ENCODE measurements at places on chromosomes 4 and X.

- peak; percentile 46 for DNase-seq
Measured at GRCh38 chrX:69027181-69028005, 137.9 kb downstream of the PJA1 start.

DNA sequence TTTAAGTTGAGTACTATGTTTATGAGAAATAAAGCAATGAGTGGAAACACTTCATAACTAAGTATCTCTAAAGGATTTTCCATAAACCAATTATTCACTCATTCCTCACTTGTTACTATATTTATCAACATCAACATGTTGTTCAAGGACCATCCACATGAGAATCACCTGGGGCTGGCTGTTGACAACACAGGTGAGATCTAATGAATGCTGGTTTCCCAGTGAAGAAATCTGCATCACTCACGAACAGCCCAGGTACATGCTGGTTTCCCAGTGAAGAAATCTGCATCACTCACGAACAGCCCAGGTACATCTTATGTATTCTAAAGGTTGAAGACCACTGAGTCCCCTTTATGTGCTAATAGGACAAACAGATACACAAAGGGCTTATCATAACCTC lies 32.5 kb downstream of the TSPAN5 start:
- DNase-seq: no peak

DNA sequence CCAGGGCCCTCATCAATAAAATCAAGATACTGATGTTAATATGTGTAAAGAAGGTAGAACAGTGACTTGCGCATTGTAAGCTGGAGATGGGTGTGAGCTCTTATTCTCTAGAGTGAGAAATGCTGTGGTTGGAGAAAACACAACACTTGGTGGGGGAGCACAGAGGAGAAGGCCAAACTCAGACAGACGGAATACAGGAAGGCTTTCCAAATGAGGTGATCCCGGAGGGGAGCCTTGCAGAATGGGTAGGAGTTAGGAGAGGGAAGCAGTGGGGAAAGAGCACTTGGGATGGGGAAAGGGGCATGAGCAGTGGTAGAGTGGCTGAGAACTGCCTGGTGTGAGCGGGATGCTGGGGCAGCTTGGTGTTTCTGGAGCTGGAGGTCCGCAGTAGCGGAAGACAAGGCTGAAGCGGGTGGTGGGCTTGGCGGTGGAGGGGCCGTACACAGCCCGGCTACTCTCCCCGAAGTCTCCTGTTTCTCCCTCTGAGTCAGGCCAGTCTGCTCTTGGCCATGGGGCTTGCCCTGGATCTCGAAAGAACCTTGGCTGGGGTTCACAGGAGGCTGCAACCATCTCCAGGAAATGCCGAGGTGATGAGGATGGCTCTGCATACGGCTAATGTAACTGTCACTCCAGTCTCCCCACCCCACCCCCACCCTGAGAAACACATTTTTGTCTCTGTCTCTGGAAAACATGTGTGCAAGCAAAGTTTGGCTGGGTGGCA lies 11.3 kb upstream of the PLAC1 start:
- DNase-seq: no peak

DNA sequence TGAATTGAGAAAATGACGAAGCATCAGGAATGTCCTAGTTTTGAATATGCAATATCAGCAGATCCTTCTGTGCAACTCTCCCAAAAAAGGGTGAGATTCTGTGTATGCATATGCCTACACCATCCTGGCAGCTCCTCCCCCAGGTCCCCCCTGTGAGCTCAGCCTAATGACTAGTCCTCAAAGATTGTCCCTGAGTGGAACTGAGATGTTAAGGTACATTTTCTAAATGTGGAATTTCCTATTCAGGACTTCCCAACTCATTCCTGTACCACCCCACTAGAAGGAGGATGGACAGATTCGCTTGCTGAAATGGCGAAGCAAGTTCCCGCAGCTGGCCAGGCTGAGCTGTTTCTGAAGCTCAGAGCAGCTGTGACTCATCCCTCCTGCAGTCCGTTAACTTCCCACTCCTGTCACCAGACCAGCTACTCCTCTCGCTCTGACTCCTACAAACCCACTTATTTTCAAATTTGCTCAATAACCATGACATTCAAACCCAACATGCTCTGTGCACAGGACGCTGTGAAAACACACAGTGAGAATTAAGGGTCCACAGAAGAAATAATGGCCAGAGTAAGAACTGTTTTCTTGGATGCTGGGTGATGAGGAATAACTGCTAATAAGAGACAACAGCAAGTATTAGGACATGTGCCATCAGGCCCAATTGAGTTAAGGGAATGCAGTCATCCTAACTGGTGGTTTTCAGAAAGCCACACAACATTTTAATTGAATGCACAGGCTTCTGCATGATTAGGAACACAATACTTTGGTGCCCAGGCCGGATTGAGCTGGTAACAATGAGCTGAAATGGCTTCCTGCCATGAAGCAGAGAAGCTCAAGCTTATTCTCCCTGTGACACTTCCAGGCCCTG lies 40.0 kb upstream of the IRF2 start:
- DNase-seq: peak; percentile 97

DNA sequence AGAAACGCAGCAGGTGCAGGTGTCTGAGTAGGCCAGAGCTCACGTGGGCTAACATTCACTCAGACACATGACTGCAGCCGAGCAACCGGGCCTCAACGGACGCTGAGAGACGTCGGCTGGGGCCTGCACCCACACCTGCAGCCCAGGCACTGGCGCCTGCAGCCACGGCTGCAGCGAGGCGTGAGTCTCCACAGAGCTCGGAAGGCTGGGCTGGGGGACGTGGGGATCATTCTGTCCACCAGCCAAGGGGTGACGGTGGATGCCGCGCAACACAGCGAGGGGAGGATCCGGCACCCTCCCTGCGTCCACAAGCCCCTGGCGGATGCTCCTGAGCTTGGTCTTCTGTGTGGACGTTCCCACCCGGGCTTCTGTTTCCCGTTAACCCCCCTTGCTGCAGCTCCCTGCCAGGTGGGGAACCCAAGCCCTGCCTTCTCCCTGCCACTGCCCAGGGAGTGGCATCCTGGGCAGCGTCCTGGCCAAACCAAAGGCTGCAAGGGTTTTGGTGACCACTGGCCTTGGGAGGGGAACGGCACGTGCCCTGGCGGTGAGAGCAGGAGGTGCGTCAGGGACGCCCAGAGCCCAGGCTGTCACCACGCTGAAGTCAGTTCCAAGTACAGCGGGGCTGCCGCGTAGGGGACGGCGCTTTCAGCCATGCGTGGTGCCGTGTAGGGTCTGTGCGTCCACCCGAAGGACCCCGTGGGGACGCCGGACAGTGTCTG lies 16.3 kb downstream of the PPP2R3B start:
- DNase-seq: no peak
